ENCODE measurements at places on chromosomes 6 and 20.

DNA sequence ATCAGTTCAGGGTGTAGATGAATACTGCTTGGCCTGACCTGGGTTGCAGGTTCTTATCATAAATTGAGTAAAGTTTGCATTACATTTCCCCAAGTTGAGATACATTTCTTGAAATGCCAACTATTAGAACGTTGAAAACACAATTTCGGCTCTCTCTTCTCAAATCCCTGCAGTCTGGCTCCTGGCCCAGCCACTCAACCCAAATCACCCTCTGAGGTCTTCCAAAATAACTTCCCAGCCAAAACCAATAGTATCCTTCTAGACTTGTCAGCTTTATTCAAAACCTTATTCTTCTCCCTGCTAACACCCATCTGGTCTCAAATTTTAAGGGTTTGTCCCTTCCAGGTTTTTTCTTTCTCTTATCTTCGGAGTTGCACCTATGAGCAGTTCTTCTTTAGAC, 263.6 kb downstream of the EYA4 start:
- peak; percentile 79 for DNase-seq

- DNase-seq = no peak
These were observed 61.1 kb upstream of the TBX18 start for GRCh38 chr6:84825461-84825860.

DNA sequence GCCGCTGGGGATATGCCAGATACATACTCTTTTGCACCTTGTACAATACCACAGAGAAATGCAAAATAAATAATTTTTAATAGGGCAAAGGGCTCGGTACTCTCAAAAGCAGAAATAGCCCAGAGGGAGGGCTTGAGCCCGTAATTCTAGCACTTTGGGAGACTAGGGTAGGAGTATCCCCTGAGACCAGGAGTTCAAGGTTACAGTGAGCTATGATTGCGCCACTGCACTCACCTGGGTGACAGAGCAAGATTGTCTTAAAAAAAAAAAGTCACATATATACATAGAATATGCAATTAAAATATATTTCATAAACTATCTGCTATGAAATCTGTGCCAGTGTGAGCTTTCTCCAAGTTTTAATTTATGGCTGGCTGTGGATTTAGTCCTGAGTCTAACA, 818 bp upstream of the TRMT11 start:
- no peak for DNase-seq

DNA sequence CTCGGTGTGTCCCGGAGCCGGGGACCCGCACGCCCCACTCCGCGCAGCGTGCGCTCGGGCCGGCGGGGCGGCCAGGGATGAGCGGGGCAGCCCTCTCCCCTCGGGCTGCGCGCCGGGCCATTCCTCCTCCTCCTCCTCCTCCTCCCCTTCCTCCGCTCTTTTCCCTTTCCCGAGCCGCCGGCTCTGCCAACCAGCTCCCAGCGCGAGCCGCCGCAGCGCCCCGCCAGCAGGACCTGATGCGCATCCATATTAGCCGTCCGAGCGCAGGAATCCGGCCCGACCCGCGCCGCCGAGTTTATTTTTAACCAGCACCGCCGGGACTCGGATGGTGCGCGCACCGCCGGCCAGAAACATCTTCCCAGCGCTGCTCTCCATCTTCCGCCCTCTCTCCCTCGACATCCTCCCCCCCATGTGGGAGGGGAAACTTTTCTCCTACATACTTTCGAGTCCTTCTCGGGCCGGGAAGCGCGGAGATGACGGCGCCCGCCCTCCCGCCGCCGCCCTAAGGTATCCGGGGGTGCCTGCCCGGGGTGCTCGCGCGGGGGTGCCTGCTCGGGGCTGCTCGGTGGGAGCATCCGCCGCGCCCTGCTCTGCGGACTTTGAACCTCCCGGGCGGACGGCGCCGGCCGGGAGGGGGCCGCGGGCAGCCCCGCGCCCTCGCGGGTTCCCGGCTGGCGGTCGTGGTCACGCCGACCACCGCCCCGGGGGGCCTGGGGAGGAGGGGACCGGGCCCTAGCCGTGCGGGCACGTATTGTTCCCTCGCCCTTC, 619 bp downstream of the RREB1 start:
- peak; percentile 28 for DNase-seq

- no peak for DNase-seq
These were observed 191.1 kb downstream of the TASP1 start for GRCh38 chr20:13447385-13448180.
